HCT116 (cell line): ENCODE measurements at places on chromosomes 1 and 21. TPM values are rescaled to one million over a fixed set of nuclear protein-coding genes. Genes with fewer than 3 reads are reported as not detected.

Gene PGLYRP3
- total RNA-seq = not detected

Gene SPATA46
- total RNA-seq = not detected

Gene A3GALT2
- total RNA-seq = not detected

Gene AMPD1
- not detected for total RNA-seq

Gene CYP4Z1
- not detected for total RNA-seq

Gene PRAMEF7
- not detected for total RNA-seq

Gene UCHL5
- 75.8 TPM for total RNA-seq

Gene RBP7
- total RNA-seq = 45.6 TPM

Gene C1orf185
- not detected for total RNA-seq

Gene DNALI1
- 0.64 TPM for total RNA-seq

Gene CFHR5
- total RNA-seq = not detected

Gene IGSF3
- 18.6 TPM for total RNA-seq

Gene TMEM269
- 0.34 TPM for total RNA-seq

Gene VSIG8
- total RNA-seq = not detected

Gene LCE1E
- not detected for total RNA-seq

Gene LCE1C
- not detected for total RNA-seq

Gene DRAXIN
- 0.47 TPM for total RNA-seq

Gene FCRL4
- total RNA-seq = not detected

Gene USH2A
- total RNA-seq = not detected

Gene CHI3L1
- not detected for total RNA-seq

Gene MX1
- 2.0 TPM for total RNA-seq

Gene ST6GALNAC5
- 1.2 TPM for total RNA-seq
